ENCODE measurements at places on chromosomes 5 and 9. TPM values are rescaled to one million over a fixed set of nuclear protein-coding genes. Genes with fewer than 3 reads are reported as not detected.

GABRA1 gene
- 0.16 TPM for total RNA-seq

PHF24 gene
- 0.14 TPM for total RNA-seq

TTC23L gene
- total RNA-seq, result 2.2 TPM

STOM gene
- 61.0 TPM for total RNA-seq

TAF11L5 gene
- not detected for total RNA-seq

SUB1 gene
- total RNA-seq, result 288 TPM

NR2F1 gene
- total RNA-seq, result not detected

KIF27 gene
- 3.9 TPM for total RNA-seq

BSPRY gene
- 7.7 TPM for total RNA-seq

SLC6A3 gene
- total RNA-seq, result 0.85 TPM

AFAP1L1 gene
- total RNA-seq, result 4.7 TPM

ECM2 gene
- total RNA-seq, result not detected

DNA sequence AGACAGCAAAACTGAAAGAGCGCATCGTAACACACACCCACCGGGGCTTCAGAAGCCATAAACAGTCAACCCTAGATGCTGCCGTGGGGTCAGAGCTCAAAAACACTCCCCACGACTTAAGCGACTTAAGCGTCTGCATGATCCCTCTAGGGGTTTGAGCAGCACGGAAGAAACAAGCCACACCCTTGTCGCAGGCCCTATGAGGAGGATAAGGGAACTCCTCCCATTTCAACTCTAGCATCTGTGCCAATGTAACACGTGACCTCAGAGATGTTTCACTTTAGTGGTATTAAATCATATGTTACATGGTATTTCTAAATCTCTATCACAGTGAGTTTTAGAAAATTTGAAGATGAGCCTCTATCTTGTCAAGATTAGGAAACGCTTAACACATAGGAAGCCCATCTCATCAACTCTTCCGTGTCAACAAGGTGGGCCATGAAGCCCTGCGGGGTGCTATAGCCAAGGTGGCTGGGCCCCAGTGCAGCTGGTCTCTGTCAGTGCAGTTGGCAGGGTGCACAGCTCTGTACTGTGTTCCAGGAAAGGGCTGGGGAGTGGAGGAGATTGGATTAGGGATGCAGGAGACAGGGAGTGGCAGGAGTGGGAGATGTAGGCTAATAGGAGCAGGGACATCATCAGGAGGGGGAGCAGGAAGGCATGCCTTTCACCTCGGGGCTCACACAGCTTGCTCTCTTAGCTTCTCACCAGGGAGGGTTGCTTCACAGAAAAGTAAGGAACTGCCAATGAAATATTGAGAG, 33.1 kb downstream of the ZCCHC9 start:
- no peak for DNase-seq

DNA sequence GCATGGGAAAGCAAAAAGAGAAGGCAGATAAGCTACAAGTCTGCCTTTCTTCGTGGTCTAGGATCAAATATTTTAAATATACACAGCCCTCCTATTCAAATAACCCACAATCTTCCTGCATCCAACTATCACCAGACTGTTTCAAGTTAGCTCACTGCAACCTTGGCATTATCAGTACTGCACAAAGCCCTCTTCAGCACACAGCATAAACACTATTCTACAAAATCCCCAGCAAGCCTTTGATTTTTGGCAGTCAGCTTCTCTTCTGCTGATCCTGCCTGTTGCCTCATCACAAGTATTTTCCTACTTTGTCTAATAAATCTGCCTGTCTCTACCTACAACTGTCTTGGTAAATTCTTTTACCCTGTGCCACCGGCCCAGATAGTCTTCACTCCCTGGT, 142.9 kb downstream of the COX7C start:
- DNase-seq, result no peak

DNA sequence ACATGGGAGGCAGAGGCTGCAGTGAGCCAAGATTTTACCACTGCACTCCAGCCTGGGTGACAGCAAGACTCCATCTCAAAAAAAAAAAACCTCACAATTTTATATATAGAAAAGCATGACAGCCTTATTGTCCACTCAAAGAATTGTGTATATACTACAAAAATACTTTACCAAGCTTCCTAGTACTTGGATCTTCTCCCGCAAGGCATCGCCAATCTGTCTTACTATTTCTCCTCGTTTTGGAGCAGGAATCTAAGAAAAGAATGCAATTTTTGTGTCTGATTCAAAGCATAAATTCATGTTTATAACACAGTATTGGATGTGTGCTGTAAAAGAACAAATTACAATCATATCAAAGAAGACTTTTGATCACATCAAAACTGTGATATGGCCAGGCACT, 11.3 kb downstream of the ALDH7A1 start:
- DNase-seq, result no peak

GRCh38 chr5:113133211-113133975, 156.8 kb downstream of the DCP2 start:
- DNase-seq, result no peak

- no peak for DNase-seq
Measured at GRCh38 chr5:90569084-90569483, 10.5 kb downstream of the ADGRV1 start.

- no peak for DNase-seq
Measured at GRCh38 chr5:110335361-110336066, 391.0 kb downstream of the TMEM232 start.

DNA sequence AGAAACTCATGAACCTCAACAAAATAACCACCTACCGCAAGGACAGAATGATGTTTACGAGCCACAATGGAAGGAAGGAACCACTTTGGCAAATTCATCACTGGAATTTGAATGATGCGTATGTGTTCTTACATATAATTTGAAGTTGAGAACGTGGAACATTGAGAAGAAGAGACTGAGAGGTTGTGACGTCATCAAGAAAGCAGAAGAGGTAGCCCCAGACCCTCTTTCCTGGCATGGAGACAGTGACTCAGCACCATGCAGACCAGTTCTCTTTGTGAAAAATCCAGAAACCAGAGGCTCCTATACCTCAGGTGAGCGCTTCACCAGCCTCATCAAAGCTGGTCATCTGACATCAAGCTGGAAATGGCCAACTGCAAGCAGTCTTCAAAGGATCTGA, 124.5 kb downstream of the PDZD2 start:
- no peak for DNase-seq

- no peak for DNase-seq
Measured at GRCh38 chr5:80124121-80124918, 89.2 kb downstream of the THBS4 start.

- no peak for DNase-seq
Measured at GRCh38 chr9:74117731-74118130, 379.4 kb upstream of the RORB start.

- no peak for DNase-seq
Measured at GRCh38 chr9:77945798-77946197, 85.8 kb downstream of the GNAQ start.

DNA sequence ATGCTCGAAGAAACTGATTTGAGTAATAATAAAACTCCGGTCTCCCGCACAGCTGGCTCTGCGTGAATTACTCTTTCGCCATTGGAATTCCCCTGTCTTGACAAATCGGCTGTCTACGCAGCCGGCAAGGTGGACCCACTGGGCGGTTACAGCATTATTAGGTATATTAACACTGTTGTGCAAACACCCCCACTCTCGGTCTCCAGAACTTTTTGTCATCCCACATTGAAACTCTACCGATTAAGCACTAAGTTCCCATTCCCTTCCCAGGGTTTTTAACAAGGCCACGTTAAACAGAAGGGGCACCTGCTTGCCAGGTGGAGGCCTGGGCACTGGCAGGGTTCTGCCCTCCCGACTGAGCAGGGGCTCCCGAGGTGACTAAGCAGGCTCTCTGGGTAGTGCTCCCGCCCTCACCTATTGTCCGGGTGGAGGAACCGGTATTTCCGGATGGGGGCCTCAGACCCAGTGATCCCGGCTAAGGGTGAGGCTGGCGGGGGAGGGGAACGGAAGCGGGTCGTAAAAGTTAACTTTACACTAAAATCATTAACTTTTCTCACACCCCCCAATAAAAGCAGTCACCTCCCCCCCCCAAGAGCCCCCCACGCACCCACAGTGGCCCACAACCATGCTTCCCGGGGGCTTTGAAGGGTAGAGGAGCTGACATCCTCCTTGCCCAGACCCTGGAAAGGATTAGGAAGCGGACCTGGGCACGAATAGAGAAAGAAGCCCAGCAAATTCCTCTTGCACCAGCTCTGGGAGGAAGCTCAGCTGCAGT, 53.5 kb upstream of the TJP2 start:
- DNase-seq, result peak; percentile 97

DNA sequence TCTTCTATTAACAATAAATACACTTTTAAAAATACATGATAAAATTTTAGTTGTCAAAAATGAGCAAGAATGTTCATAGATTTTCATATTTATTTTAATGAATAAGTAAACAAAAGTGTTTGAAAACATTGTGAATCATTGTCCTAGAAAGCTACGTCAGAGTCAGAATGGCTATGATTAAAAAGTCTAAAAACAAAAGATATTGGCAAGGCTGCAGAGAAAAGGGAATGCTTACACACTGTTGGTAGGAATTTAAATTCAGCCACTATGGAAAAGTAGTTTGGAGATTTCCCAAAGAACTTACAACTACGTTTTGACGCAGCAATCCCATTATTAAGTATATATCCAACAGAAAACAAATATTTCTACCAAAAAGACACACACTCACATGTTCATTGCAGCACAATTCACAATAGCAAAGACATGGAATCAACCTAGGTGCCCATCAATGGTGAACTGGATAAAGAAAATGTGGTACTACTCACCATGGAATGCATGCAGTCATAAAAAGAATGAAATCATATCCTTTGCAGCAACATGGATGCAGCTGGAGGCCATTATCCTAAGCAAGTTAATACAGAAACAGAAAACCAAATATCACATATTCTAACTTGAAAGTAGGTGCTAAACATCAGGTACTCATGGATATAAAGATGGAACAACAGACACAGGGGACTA, 49.2 kb upstream of the FBXL17 start:
- DNase-seq, result no peak

DNA sequence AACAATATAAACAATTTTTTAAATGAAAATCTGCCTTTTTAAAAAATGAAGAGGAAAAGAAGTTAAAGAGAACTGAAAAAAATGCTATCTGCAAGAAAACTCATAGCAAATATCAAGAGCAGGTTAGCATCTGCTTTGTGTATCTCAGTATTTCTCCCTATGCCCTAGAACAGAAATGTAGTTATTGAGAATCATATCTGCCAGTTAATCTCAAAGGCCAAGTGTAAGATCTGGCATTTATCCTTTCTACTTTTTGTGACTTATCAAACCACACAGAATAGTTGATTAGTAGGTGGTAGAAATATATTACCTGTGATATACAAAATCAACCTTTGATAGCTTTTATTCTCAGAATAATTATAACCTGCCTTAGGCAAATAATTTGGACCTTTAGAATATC, 1699.8 kb downstream of the EFNA5 start:
- no peak for DNase-seq

DNA sequence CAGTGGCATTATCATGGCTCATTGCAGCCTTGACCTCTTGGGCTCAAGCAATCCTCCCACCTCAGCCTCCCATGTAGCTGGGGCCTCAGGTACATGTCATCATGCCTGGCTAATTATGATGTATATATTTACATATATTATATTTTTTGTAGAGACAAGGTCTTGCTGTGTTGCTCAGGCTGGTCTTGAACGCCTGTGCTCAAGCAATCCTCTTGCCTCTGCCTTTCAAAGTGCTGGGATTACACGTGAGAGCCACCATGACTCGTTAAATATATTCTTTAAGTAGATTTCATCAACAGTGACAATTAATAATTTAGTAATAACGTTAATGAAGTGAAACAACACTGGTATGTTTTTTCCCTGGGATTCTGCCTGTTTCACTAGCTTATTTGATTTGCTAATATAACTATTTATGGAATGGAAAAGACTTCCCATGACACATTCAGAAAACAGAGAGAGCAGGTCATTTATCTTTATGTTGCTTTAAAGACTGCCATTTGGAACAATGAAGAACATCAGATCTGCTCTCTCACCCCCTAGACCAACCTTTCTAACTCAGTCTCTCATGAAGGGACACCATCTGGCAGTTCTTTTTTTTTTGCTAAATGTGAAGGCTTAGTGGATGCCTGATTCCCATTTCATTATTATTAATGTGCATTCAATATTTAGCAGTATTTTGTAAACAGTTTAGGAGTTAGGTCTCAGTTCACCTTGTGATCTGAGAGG, 295.6 kb downstream of the KIF4B start:
- DNase-seq, result no peak

DNA sequence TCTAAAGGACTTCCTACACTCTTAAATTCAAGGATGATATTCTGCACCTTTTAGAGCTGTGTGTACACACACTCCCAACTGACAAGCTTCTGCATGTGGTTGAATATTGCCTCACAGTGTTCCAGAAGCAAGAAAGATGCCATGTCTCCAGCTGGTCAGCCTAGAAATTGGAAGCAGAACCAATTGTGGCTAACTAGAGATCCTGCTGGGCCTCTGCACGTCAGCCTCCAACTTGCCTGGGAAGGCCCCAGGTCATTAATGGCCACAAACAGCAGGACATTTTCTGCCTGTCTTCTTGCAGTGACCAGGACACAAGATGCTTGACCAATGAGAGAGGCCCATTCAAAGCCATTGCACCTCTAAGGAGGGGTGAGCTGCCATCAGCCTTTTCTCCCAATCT, 571.9 kb upstream of the BRINP1 start:
- DNase-seq, result no peak

- peak; percentile 56 for DNase-seq
Measured at GRCh38 chr9:22117511-22118384, 108.6 kb upstream of the CDKN2B start.

- DNase-seq, result peak; percentile 85
Measured at GRCh38 chr9:136267261-136268111, 21.9 kb upstream of the QSOX2 start.

- DNase-seq, result no peak
Measured at GRCh38 chr9:129363216-129363873, 185.3 kb upstream of the IER5L start.

DNA sequence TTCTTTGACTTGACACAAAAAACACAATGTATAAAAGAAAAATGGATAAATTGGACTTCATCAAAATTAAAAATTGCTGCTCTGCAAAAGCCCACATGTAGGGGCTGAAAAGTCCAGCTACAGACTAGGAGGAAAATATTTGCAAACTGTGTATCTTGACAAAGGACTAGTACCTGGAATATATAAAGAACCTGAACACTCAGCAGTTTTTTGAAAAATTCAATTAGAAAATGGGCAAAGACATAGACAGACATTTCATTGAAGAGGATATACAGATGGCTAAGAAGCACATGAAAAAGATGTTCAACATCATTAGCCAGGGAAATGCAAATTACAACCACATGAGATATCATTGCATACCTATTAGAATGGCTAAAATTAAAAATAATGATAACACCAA, 18.5 kb upstream of the TAL2 start:
- no peak for DNase-seq

GRCh38 chr9:127124111-127124531, 1.7 kb upstream of the ANGPTL2 start:
- DNase-seq, result no peak

- peak; percentile 80 for DNase-seq
Measured at GRCh38 chr9:126398403-126399058, 71.9 kb downstream of the MVB12B start.
